ENCODE measurements at places on chromosomes 6 and 20.

- peak; percentile 26 for DNase-seq
Measured at GRCh38 chr6:133512410-133513016, 271.4 kb downstream of the EYA4 start.

DNA sequence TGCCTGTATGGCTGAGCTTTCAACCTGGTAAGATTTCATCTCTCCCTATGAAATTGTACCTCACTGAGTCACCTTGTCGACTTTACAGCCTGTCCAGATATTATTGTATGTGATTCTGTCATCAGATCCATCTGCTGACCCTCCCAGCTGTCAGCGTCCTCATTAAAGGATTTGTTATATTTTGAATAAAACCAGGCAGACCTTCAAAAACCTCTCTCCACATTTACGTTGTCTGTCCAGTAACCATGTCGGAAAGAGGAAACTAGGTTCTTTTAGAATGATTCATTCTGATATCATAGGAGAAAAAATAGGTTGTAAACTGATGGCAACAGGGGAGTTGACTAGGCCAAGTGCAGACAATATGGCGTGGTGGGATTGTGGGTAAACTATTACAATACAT, 38.5 kb downstream of the TSPYL4 start:
- peak; percentile 47 for DNase-seq

DNA sequence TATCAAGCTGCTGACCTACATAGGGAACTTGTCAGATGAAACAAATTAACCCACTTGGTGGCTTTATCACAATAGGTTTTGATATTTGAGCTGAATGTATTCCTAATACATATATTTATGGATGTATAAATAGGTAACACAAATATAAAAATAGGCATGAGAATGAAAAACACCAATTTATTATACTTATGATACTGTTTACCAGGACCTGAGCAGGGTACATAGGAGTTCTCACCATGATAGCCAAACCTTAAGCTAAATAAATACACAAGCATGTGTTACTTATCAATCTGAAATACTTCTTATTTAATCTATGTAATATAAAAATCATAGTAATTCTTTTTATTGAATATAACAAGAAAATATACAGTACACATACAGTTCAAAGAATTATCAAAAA, 25.0 kb downstream of the ASCC3 start:
- DNase-seq: no peak

DNA sequence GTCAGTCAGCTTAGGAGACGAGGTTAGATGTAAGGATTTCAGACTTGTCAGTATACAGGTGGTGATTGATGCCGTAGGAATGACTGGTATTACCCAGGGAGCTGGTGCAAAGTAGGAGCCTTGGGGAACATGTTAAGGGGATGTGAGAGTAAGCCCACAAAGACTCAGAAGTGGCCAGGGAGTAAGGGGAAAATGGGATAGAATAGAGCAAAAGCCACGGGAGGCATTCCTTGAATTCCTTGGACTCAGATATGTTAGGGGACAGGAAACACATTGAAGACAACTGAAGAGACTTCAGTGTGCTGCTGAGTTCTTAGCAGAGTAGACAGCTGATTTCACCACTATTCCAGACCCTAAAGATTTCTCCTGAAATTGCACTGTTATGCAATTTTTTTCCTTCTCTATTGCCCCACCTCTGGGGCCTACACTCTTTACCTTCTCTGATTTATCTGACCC, 1.2 kb upstream of the ACAT2 start:
- DNase-seq: peak; percentile 77

GRCh38 chr6:117553142-117553541, 49.2 kb downstream of the GOPC start:
- no peak for DNase-seq

DNA sequence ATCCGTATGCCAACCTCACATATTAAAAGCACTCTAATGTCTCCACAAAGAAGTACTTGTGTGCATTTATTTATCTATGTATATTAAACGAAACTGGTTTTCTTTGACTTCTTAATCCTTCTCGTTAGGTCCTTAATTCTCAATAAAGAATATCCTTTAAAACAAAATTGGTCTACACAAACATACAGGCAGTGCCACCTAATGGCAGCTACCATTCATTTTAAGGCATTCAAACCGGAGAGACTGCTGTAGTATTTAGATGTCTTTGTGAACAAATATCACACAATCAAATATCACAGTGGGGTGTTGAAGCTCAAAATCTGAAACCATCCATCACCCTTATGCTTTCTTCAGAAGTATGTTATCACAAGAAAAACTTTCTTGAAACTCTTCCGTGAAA, 96.6 kb upstream of the IRAK1BP1 start:
- DNase-seq: no peak

GRCh38 chr6:142395266-142395665, 93.5 kb downstream of the ADGRG6 start:
- no peak for DNase-seq

GRCh38 chr20:62978561-62978943, 26.0 kb downstream of the SLC17A9 start:
- DNase-seq: no peak

All from astrocyte (in vitro differentiated cells and primary cell).